ENCODE measurements at places on chromosomes 5 and 9. TPM values are rescaled to one million over a fixed set of nuclear protein-coding genes. Genes with fewer than 3 reads are reported as not detected.
A peak's percentile ranks its signal among the peaks of the same experiment; 100 is the strongest.

The TEX48 gene
- total RNA-seq: not detected

The SLU7 gene
- 24.1 TPM for total RNA-seq

The F12 gene
- total RNA-seq: 1.7 TPM

The FAM78A gene
- total RNA-seq: 1.3 TPM

The PCDHAC1 gene
- 1.9 TPM for total RNA-seq

The ARSI gene
- 0.22 TPM for total RNA-seq

GRCh38 chr9:77013932-77014596 is 5.4 kb upstream of the FOXB2 start:
- no peaks in the 10 kb centered on the region for H3K36me3 ChIP-seq
- no peak overlapping the region for H3K27ac ChIP-seq
- DNase-seq: no peak

- no peak overlapping the region for H3K27ac ChIP-seq
- H3K4me3 ChIP-seq: no peak overlapping the region
- DNase-seq: no peak
- no peaks in the 10 kb centered on the region for H3K36me3 ChIP-seq
- no peaks in the 10 kb centered on the region for H3K4me1 ChIP-seq
- H3K27me3 ChIP-seq: no peaks in the 10 kb centered on the region
Observed at GRCh38 chr5:155826611-155827507, 500.1 kb upstream of the SGCD start.

DNA sequence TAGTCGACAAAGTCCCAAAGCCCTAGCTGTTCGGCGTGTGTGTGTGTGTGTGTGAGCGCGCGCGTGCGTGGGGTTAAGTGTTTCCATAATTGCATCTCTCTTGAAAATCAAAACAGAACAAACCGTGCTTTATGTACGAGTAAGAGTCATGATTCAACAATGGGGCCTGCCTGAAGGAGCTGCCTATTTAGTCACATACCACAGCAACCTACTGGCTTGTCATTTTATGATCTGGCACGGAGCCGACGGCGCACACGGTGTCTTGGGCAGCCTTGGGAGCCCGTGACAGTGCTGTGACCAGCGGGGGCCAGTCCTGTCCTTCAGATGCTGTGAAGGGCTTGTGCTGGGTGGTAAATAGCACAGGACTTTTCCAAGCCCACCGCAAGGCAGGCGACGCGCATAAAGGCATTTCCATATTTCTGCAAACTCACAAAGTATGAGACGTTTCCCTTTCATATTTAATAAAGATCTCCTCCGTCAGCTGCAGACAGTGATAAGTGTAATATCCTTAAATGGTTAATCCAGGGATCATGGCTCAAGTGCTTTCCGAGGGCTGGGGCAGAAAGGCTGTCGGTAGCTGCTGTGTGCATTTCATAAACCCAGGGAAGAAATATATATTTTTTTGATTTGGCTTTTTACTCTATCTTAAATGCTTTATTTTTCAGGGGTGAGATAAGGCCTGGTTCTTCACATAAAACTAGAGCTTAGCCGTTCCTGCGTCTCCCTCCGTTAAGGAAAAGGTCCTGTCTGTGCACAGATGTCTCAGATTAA is 270.2 kb upstream of the IRX1 start:
- H3K36me3 ChIP-seq: no peaks in the 10 kb centered on the region
- DNase-seq: no peak
- H3K4me3 ChIP-seq: no peak overlapping the region
- no peaks in the 10 kb centered on the region for H3K27me3 ChIP-seq

DNA sequence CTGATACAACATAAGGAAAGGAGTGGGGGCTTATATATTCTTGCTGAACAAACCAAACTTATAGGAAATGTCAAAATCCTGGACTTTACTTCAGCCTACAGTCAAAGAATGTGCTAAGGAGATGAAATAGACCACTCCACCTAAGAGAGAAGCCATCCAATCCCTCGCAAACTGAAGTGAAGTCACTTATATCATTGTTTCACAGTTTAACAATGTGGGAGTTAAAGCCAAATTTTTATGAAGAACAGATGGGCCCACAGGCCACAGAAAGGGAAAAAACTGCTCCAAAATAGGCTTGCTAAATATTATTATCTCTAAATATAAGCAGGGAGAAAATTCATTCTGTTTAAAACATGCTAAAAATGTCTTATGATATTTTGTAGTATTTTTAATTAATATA is 233.3 kb downstream of the GAS1 start:
- H3K36me3 ChIP-seq: no peaks in the 10 kb centered on the region
- no peaks in the 10 kb centered on the region for H3K4me1 ChIP-seq
- H3K27ac ChIP-seq: no peak overlapping the region
- no peak overlapping the region for H3K4me3 ChIP-seq
- no peak for DNase-seq

DNA sequence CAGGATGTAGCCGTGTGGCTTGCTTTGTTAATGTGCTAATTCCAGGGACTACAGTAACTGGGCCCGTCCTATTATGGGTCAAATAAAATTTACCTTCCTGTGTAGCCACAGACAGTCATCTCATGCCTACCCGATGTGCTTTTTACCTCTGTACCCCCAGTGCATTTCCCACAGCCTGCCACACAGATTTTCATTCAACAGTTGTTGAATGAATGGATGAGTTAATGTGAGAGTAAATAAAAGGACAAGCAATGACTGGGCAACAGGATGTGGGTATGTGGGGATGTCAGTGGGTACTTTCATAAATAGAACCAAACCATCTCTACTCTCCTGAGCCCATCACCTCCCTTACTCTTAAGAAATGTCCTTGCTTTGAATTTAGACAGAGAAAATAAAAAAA is 441.2 kb upstream of the ZNF462 start:
- no peaks in the 10 kb centered on the region for H3K27me3 ChIP-seq
- DNase-seq: no peak
- H3K36me3 ChIP-seq: no peaks in the 10 kb centered on the region
- H3K4me1 ChIP-seq: no peaks in the 10 kb centered on the region
- H3K4me3 ChIP-seq: no peak overlapping the region

GRCh38 chr9:37395663-37396062 is 26.8 kb upstream of the GRHPR start:
- no peaks in the 10 kb centered on the region for H3K4me1 ChIP-seq
- no peak for DNase-seq
- no peak overlapping the region for H3K4me3 ChIP-seq
- no peaks in the 10 kb centered on the region for H3K27me3 ChIP-seq
- no peak overlapping the region for H3K27ac ChIP-seq

GRCh38 chr5:33641744-33642505 is 201.2 kb downstream of the TARS1 start:
- H3K27me3 ChIP-seq: no peaks in the 10 kb centered on the region
- peak; percentile 36 for DNase-seq
- H3K4me3 ChIP-seq: no peak overlapping the region
- no peaks in the 10 kb centered on the region for H3K4me1 ChIP-seq
- no peak overlapping the region for H3K27ac ChIP-seq
- H3K36me3 ChIP-seq: no peaks in the 10 kb centered on the region

DNA sequence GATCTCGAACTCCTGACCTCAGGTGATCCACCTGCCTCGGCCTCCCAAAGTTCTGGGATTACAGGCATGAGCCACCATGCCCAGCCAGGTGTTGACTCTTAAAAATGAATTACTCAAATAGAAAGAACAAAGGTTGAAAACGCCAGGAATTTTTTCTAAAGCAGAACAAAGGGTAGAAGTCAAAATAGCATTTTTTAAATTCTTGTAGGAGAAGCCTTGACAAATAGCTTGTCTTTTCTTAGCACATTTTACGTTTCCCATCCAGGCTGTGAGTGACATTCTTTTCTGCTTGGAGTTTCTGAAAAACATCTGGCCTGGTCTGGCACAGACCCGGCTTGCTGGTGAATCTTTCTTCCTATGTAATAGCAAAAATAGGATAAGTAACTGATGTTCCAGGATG is 169.4 kb upstream of the ZNF462 start:
- DNase-seq: no peak
- H3K4me3 ChIP-seq: no peak overlapping the region
- no peak overlapping the region for H3K27ac ChIP-seq
- H3K4me1 ChIP-seq: no peaks in the 10 kb centered on the region
- no peaks in the 10 kb centered on the region for H3K36me3 ChIP-seq
- H3K27me3 ChIP-seq: no peaks in the 10 kb centered on the region

GRCh38 chr5:10577371-10578292 is 13.8 kb downstream of the ANKRD33B start:
- no peaks in the 10 kb centered on the region for H3K4me1 ChIP-seq
- H3K36me3 ChIP-seq: no peaks in the 10 kb centered on the region
- no peak for DNase-seq
- H3K27me3 ChIP-seq: no peaks in the 10 kb centered on the region
- H3K4me3 ChIP-seq: no peak overlapping the region

- H3K36me3 ChIP-seq: no peaks in the 10 kb centered on the region
- no peaks in the 10 kb centered on the region for H3K4me1 ChIP-seq
- H3K4me3 ChIP-seq: no peak overlapping the region
Observed at GRCh38 chr5:39080597-39081204, 6.5 kb upstream of the RICTOR start.

DNA sequence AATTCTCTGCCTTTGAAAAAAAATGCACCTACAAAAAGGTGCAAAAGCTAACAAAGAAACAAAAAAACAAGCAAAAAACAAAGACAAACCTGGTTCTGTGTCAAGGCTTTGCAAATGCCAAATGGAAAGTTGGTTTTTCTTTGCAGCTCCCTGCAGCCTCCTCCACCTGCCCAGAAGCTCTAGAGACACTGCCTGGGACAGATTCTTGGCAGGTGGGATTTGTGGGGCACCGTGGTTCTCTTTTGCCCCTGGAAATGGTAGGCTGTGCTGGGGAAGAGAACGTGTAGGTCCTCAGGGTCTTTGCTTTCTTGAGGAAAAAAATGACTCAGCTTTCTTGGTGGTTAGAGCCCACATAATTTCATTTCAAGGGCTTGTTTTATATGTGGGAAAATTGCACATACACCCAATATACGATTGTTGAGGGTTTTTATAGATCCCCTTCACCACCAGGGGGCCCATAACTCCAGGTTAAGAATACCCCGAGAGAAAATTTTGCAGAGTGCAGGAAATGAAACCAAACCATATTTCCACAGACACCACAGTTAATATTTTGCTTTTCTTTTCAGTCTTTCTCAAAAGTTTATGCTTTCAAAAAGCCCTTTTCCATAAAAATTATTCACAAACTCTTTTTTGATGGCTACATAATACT is 58.7 kb downstream of the NXNL2 start:
- DNase-seq: peak; percentile 30
- no peaks in the 10 kb centered on the region for H3K36me3 ChIP-seq
- no peak overlapping the region for H3K27ac ChIP-seq
- H3K27me3 ChIP-seq: no peaks in the 10 kb centered on the region

DNA sequence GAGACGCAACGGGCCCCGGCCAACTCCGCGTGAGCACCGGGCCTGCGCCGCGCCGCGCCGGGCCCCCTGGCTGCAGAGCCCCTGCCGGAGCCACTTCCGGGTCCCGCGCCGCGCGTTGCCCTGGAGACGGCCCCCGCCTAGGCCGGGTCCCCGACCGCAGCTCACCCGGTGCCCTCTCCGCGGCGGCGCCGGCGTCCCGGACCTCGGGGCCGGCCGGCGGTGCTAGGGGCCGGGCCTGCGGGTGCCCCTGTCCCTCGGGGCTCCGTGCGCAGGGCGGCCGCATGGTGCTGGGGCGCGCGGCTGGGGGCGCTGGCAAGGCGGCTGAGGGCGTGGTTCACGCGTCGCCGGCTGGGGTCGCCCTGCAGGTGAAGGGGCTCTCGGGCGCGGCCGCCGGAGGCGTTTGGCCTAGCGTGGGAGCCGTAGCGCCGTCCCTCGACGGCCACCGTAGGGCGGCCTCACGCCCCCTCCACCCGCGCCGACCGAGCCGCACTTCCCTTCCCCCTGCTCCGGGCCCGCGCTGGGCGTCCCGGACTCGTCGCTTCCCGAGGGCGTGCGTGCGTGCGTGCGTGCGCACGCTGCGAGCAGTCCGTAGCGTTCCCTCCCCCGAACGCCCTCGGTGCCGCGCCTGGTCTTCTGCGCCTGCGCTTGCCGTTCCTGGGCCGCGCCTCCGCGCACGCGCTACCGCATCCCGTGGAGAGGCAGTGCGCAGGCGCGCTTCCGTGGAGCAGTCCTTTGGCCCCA is at the start of gene TMEM250:
Gene TMEM250, minus strand, starts transcription at position 556 of the 741 bp plus-strand sequence. CDS start 1,975 bp downstream, outside the sequence.
- no peaks in the 10 kb centered on the region for H3K27me3 ChIP-seq
- peak within 1 kb of the TSS; percentile 70 for H3K27ac ChIP-seq
- peak; percentile 97 for DNase-seq

DNA sequence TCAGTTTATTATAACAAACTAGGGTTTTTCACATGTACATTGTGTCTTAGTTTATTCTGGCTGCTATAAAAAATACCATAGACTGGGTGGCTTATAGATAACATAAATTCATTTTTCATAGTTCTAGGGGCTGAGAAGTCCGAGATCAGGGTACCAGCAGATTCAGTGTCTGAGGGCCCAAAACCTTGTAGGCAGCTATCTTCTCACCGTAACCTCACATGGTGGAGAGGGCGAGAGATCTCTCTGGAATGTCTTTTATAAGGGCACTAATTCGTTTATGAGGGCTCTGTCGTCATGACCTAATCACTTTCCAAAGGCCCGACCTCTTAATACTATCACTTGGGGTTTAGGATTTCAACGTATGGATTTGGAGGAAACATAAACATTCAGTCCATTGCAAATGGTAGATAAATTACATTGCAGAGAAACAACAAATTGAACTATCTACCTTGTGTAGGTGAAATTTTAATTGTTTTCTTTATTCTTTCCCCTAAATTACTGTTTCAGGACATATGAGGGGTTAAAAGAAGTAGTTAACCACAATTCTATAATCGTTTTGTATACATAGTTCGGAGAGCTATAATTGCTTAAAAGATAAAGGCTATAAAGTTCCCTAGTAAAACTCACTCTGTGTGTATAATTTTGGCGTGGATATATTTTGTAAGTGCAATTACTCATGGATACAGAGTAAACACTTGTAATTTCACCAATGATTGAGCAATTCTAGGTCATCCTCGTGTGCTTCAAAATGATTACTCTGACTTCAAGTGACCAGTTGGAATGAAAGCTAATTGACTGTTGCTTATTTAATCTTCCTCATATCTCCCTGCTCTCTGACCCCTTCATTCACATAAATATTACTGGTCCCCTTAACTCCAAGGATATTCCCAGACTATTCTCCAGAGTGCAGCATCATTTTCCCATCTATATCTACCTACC is 247.5 kb upstream of the TMEM161B start:
- no peaks in the 10 kb centered on the region for H3K27me3 ChIP-seq
- no peaks in the 10 kb centered on the region for H3K4me1 ChIP-seq
- DNase-seq: no peak
- H3K27ac ChIP-seq: no peak overlapping the region
- H3K4me3 ChIP-seq: no peak overlapping the region

DNA sequence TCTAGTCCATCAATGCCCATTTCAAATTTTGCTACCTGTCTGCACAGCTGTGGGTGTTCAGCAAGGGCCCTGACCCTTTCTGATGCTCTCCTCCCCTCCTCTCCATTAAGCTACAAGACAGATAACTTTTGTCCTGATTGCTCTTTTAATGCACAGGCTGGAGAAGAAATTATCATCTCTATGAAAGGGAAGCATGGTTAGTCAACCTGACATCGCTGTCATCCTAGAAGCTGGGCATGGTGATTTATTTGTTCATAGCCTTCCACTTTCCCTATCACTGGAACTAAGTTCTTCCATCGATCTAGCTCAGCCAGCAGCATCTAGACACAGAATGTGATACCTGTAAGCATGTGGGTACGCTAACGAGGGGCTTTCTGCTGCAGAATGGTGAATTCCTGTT is 50.1 kb downstream of the SLIT3 start:
- no peak overlapping the region for H3K4me3 ChIP-seq
- H3K27me3 ChIP-seq: no peaks in the 10 kb centered on the region
- no peak for DNase-seq
- H3K4me1 ChIP-seq: no peaks in the 10 kb centered on the region
- no peak overlapping the region for H3K27ac ChIP-seq
